ENCODE measurements at places on chromosomes 4 and X.

DNA sequence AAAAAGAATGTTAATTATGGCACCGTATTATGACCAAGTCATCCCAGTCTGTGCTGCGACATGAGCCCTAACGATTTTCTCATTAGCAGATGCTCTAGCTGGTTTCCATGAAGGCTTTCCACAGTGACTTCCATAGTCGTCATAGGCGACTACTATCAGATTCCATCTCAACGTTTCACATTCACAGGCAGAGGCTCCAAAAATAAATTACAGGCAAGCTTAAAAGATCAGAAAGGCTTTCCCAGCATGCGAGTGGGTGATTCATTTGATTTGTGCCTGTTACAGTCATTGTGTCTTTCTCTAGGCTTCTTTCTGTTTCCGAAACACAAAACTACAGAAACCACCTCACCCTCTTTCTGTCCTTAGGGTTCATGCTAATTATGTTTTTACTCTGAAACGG lies 43.2 kb downstream of the PALLD start:
- no peak for DNase-seq

GRCh38 chrX:55142206-55142918 lies 53.5 kb downstream of the PAGE2 start:
- DNase-seq: no peak

DNA sequence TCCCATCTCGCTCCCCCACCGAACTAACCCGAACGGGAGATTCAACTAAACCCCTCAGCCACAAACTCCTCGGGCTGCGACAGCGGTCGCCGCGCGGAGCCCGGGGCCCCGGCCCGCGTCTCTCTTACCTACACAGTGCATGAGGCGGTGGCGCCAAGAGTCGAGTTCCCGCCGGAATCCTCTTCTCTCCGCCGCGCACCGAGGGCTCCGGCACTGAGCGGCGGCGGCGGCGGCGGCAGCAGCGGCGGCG lies 160 bp downstream of the LCORL start:
- DNase-seq: no peak

- no peak for DNase-seq
Observed at GRCh38 chrX:130444641-130445336, 43.0 kb downstream of the RBMX2 start.

GRCh38 chr4:179521952-179522351 lies 2079.7 kb upstream of the AGA start:
- DNase-seq: no peak

GRCh38 chr4:156190615-156191014 lies 236.9 kb upstream of the CTSO start:
- DNase-seq: no peak

DNA sequence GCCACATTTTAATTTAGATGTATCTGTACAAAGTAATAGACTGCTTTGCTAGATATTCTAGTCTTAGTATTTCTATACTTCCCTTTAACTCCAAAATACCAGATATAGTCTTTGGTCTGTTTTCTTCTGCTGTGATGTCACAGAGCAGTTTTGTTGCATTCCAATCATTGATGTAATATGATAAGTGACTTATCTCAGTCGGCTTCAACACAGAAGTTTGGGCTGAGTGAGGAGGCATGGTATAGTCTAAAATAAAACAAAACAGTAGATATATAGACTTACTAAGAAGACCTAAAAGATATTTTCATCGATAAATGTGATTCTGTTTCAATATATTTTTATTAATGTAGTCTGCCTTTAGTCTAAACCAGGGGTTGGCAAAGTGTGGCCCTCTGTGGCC lies 169.9 kb downstream of the DCK start:
- no peak for DNase-seq

DNA sequence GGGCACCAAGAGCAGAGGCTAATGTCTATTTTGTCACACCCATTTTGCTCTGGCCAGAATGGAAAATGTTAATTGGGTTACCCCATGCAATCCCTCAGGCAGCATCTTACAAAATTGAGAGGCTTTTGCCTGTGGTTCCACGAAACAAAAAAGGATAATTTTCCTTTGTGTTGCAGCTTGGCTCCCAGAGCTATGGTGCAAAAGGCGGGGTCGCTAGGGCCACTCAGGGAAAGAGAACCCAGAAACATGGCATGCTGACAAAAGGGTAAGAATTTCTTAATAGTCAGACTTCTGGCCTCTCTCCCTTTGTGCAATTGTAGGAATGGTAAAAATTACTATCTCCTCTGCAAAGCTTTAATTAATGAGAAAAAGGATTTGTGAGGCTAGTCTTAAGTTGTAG lies 119.6 kb upstream of the BANK1 start:
- DNase-seq: no peak

DNA sequence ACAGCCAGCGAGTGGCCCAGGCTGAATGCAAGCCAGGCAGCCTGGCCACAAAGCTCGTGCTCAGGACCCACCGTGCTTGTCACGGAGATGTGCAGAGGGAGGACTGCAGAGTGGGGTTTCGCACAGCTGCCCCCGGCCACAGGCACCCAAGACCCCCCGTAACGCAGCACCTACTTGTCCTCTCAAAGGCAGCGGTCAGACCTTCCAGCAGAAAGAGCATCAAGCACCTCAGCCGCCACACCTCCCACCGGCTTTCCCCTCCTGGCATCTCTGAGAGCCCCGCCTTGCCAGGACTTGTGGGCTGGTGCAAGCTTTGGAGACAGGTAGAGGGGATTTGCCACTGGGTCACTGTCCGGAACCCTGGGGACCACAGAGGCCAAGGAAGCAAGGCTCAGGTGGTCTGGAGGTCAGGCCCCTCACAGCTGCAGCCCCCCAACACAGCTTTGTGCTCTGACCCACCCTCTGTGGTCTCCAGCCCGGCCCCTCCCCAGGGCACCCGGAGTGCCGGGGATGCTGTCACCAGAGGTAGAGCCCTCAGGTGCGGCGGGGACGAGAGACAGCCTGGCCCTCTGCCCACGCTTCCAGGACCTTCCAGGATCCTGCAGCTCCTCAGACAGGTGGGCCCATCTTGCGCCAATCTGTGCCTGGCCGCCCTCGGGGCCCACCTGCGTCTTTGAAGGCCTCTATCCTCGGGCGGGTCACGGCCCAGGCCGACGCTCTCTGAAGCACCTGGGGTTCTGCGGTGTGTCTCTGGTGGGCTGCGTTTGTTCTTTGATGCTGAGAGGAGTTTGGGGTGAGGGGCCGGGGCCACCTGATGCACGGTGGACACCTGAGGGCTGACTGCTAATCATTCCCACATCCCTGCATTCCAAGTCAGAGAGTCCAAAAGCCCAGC lies 34.4 kb upstream of the HMX1 start:
- DNase-seq: no peak

DNA sequence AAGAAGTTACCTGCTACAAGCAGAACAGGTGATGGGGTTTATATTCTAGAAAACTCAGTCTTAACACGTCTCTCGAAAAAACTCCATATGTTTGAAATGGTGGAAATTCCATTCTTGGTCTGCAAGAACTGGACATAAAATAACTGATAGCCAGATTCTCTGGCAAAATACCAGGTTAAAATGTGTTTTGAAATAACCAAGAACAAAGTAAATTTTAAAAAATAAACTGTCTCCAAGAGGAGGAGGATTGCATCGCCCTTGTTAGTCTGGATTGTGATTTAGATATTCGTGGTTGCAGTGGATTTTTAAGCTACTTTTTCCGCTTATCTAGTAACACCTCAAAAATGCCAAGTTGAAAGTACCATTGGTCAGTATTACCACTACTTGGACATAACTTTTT lies 40.8 kb downstream of the CENPU start:
- DNase-seq: no peak

GRCh38 chr4:97027728-97028410 lies 1115.4 kb downstream of the STPG2 start:
- no peak for DNase-seq

DNA sequence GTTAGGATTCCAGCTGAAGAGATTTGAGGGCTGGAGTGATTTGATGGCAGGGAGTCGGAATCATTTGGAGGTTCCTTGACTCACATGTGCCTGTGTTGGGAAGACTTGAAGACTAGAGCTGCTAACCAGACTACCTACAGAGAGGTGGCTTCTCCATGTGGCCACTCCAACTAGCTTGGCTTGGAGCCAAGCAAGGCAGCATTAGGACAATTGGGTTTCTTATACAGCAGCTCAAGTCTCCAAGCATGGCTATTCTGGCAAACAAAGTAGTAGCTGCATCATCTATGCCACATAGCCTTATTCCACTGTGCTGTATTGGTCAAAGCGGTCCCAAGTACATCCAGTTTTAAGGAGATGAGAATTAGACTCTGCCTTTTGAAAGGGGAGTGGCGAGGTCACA lies 171.7 kb upstream of the SLC4A4 start:
- DNase-seq: no peak

DNA sequence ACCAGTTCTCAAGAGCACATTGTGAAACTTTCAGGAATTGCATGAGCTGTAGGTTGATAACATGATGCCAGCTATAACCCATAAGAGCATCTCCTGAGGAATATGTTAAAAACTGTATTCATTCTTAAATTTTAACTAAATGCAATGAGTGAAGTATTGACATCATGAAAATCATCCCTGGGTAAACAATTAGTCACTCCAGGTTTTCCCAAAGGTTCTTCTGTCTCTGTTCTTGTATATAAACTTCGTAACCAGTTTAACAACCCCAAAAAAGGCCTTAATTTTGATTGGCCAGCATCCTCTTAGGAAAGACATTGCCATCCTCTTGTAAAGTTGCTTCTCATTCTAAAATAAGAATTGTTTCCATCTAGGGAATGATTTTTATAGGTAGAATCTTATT lies 80.4 kb downstream of the TET2 start:
- DNase-seq: no peak

DNA sequence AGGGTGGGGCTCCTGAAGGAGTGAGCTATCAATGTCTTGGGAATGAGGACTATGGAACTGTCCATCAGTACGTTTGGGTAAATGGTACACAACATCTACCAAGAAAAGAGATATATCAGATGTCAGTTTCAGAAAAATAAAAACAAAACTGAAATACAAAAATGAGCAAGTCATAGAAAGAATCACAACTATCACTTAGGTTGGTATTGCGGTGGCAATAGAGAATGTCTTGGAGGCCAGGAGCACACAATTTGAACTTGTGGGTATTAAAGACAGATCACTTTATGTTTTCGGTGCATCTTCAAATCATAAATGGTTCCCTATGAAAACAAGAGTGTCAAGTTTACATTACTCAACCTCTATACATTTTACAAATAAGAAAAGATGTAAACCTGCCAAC lies 176.8 kb downstream of the CHM start:
- DNase-seq: no peak

- no peak for DNase-seq
Observed at GRCh38 chr4:25345744-25346143, 31.3 kb upstream of the ANAPC4 start.

- DNase-seq: no peak
Observed at GRCh38 chr4:158758142-158758541, 10.7 kb upstream of the FNIP2 start.

- no peak for DNase-seq
Observed at GRCh38 chr4:163638909-163639308, 144.4 kb downstream of the TMA16 start.

GRCh38 chr4:2280531-2281300 lies 18.8 kb upstream of the MXD4 start:
- no peak for DNase-seq

GRCh38 chrX:78105944-78106650 lies 2.0 kb downstream of the PGK1 start:
- no peak for DNase-seq

Measured in esophagus muscularis mucosa (tissue), 4 donors.